Activated CD4-positive, alpha-beta T cell treated with anti-CD3 and anti-CD28 coated beads, Interleukin-2, amount 10 ng/mL, durations not matched to agents 7 days and 5 days (primary cell): ENCODE measurements at places on chromosomes 13 and 19. TPM values are rescaled to one million over a fixed set of nuclear protein-coding genes. Genes with fewer than 3 reads are reported as not detected.

LGALS13 gene
- total RNA-seq = not detected

KIR3DL1 gene
- total RNA-seq = not detected

ZNF837 gene
- 1.5 TPM for total RNA-seq

C19orf44 gene
- 3.9 TPM for total RNA-seq

MBD3L3 gene
- total RNA-seq = not detected

MYO9B gene
- total RNA-seq = 218 TPM

LINGO3 gene
- total RNA-seq = 0.35 TPM

PSG1 gene
- not detected for total RNA-seq

ZNF584 gene
- 6.8 TPM for total RNA-seq

BEST2 gene
- not detected for total RNA-seq

NDUFA13 gene
- 363 TPM for total RNA-seq

LHB gene
- not detected for total RNA-seq

U2AF1L4 gene
- 35.0 TPM for total RNA-seq

FPR3 gene
- not detected for total RNA-seq

SYCN gene
- not detected for total RNA-seq

VN1R2 gene
- total RNA-seq = not detected

ACP5 gene
- total RNA-seq = 27.5 TPM
